ENCODE measurements at places on chromosomes 7 and 10. TPM values are rescaled to one million over a fixed set of nuclear protein-coding genes. Genes with fewer than 3 reads are reported as not detected.

DNA sequence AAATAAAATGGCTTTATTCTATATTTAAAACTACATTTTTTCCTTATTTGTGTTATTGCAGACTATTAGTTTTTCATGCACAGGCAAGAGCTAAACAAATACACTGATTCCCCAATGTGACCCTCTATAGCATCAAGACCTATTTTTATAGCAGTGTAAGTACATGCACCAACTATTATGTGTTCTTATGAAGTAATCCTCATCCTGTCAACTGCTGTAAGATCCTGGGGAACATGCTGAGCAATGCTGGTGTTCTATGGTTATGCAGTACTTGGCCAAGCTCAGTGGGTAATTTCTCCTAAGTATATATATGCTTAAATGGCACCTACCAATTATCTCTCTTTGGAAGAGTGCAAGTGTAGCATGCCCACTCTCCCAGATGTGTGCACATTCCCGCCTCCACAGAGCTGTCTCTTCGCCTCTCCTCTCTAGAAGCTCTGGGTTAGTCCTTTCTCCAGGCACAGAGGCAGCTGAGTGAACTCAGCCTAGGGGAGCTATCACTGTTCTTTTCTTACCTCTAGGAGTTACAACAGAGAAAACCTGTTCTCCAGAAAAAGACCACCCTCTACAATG lies 428.8 kb downstream of the KCNMA1 start:
- DNase-seq, result no peak

DNA sequence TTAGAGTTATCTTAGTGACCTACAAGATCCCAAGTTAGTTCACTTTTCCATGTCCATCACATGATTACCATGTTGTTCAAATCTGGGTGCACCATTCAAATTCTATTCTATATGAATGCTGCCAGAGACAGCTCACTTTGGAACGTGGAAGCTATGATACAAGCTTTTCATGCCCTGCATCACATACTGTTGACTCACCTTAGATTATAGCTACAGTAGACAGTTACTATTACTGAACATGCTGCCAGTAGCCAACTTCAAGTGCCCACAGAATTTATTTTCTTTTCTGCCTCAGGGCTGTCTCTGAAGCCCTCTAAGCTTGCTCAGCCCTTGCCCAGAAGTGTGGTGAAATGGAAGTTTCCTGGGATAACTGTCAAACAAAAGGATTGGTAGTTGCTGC lies 231.1 kb downstream of the GPR158 start:
- peak; percentile 6 for DNase-seq

DNA sequence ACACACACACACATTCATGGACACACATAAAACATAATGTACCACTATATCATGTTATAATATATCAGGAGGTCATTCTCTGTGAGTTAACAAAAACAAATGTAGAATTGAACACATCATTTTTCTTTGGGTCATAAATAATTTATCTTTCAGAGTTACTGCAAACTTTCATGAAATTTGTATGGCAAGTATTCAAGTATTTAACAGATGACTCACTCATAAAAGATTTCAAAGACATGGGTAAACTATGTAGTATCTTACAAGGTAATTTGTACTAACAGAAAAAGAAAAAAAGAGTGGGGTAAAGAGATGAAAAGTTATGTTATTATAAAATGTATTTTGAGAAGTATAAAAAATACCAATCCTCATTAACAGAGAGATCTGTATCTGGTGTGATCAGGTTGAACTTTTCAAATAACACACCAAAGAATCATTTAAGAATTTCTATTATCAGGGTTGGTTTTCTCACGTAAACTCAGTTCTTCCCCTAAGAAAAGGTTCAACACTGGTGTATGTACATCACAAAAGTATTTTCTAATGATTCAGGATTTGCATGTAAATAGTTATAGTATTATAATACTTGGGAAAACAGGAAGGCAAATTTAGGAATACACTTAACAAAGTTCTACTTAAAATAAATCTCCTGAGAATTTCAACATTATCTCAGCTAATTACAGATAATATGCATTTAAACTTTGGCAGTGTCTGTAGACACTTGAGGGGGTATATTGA lies 933.1 kb upstream of the LRRN3 start:
- no peak for DNase-seq

Gene SLC35G1
- total RNA-seq, result 6.9 TPM

Gene SUN3
- total RNA-seq, result 1.1 TPM

Gene SLC16A9
- 13.7 TPM for total RNA-seq

DNA sequence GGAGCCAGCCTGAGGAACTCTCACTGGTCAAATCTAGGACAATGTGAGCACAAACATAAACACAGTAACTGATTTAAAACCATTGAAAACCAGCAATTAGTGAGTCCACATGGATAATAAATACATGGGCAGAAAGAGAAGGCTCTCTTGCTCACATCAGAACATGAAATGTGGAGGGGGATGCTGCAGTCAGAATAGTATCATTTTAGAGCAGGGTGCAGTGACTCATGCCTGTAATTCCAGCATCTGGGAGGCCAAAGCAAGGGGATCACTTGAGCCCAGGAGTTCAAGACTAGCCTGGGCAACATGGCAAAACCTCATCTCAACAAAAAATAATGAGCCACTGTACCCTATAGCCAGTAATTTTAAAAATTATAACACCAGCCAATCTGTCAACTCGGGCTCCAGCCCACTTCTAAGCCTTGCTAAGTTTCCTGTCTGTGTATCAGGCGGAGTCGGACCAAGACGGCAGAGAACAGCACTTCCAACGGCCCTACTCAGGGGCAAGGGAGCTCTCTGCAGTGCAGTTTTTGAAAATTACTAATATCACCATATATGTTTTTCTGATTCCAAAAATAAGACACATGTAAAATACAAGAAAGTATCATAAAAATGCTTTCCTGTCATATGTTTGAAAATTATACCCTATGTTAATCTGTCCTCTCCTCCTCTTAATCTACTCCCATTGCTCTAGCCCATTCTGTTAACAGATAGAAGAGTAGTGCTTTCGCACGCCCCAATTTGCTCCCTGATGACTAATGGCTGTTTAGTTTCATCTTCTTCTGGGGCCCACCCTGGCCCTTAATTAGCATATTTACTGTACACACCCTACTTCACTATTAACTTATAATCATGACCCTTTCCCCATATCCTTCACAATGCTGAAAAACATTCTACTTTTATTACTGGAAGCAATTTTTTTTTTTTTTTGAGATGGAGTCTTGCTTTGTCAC lies 17.1 kb downstream of the URGCP start:
- no peak for DNase-seq

- no peak for DNase-seq
Measured at GRCh38 chr10:102534333-102534732, 30.6 kb downstream of the SUFU start.

Gene KEL
- total RNA-seq, result 0.21 TPM

GRCh38 chr7:146698995-146699610 lies 582.5 kb downstream of the CNTNAP2 start:
- DNase-seq, result no peak

DNA sequence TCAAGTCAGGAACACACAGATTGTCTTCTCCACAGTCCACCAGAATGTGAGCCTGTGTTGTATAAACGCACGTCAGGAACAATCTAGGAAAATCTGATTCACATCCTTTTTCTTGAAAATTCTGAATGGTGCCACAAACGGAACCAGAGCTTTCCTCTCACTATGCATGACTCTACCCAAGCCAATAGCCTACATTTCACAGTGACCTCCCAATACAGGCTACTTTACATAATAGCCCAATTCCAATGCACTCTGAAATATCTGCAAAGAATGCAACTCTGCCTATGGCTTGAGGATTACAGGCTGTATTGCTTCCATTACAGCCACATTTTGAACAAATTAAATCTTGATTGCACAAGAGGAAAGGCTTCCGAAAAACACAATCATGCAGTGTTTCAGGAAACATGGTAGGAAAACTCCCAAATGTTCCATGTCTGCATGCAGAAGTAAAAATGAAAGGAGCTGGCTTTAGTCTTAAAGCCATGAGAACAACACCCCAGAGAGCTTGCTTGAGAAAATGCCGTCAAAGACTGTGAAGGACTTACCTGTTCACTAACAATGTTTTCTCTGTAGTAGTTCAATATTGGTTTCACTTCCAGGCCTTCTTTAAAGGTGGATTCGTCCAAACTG lies 113.9 kb downstream of the ITGA8 start:
- DNase-seq, result no peak

Gene MLXIPL
- total RNA-seq, result not detected

DNA sequence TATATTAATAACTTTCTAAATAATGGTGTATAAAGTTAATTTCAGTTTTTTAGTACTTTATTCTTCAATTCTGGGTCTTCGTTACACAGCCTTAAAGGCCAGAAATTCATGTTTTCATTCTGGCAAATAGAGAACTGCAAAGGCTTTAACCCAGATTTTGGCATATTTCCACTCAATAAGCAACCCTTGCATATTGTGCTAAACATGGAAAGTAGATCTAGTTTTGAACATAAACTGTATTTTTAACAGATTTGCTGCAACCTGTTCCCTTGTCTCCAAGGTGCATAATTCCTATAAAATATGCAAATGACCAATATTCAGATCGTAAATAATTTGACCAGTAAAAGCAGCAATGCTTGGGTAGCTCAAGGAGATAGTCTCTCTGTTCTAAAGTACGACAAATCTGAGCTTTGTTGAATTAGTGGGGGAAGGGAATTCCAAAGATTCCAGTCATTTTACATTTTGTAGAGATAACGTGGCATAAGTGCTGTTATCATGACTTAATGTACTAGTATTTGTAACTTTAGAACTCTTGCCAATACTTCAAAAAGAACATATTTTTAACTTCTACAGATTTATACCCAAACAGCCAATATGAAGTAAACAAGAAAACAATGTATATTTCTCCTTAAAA lies 46.4 kb upstream of the RSBN1L start:
- DNase-seq, result no peak

Gene PCBD1
- total RNA-seq, result 18.8 TPM

Gene SPDYE9
- not detected for total RNA-seq

GRCh38 chr7:44217223-44217714 lies 16.5 kb downstream of the YKT6 start:
- no peak for DNase-seq

Gene NPSR1
- not detected for total RNA-seq

Measured in H4 (cell line).